ENCODE measurements at places on chromosomes 7 and 10. TPM values are rescaled to one million over a fixed set of nuclear protein-coding genes. Genes with fewer than 3 reads are reported as not detected.

The ATP6V0A4 gene
- 1.6 TPM for polyA plus RNA-seq

The FAM13C gene
- polyA plus RNA-seq = 0.36 TPM

GRCh38 chr7:101537205-101537604, 91.9 kb downstream of the MYL10 start:
- DNase-seq = no peak

DNA sequence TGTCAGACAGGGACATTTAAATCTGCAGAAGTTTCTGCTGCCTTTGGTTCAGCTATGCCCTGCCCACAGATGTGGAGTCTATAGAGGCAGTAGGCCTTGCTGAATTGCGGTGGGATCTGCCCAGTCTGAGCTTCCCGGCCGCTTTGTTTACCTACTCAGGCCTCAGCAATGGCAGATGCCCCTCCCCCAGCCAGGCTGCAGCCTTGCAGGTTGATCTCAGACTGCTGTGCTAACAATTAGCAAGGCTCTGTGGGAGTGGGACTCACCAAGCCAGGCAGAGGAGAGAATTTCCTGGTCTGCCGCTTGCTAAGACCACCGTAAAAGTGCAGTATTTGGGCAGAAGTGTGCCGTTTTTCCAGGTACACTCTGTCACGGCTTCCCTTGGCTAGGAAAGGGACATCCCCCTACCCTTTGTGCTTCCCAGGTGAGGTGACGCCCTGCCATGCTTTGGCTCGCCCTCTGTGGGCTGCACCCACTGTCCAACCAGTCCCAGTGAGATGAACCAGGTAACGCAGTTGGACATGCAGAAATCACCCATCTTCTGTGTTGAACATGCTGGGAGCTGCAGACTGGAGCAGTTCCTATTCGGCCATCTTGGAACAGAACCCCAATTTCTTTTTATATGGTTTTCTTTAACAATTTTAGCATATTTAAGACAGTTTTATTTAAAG, 28.4 kb upstream of the VWDE start:
- DNase-seq = no peak

DNA sequence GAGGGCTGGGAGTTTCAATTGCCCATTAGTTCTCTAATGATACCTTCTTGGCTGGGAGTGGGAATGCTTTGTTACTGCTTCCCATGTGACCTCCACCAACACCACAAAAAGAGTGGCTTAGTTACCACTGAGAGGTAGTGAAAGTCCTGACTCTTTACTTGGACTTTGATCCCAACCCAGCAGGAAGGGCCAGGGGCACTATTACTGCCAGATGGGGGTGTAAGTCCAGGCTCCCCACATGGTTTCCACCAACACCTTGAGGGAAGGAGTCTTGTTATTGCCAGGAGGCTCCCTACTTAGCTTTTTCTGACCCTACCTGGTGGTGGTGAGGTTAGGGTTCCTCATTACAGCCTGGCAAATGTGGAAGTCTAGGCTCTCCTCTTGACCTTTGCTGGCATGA, 11.4 kb downstream of the GGCT start:
- no peak for DNase-seq

- no peak for DNase-seq
These were observed 118.1 kb downstream of the GLRX3 start for GRCh38 chr10:130254243-130254642.

GRCh38 chr10:113610631-113611601, 52.9 kb downstream of the NRAP start:
- peak; percentile 64 for DNase-seq

The GPR37 gene
- 1.5 TPM for polyA plus RNA-seq

DNA sequence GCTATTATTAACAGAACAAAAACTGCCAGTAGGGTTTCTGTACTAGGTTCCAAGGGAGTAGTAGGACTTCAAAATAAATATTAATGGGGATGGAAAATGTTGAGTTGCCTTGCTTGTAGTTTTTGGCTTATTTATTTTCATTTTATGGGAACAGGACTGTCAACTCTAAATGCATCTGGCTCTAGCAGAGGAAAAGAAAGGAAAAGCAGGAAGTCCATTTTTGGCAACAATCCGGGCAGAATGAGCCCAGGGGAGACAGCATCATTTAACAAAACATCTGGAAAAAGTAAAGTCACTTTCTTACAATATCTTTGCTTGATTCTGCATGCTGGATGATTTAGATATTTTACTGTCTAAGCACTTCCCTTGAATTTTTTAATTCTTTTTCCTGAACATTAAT, 69.4 kb downstream of the NOC3L start:
- no peak for DNase-seq

GRCh38 chr7:1227071-1227804, 5.4 kb upstream of the UNCX start:
- no peak for DNase-seq

The CLRN3 gene
- polyA plus RNA-seq = not detected

The PPP1R17 gene
- 1.5 TPM for polyA plus RNA-seq

The RBM17 gene
- 15.7 TPM for polyA plus RNA-seq

GRCh38 chr7:55308186-55308929, 56.8 kb upstream of the LANCL2 start:
- no peak for DNase-seq

GRCh38 chr10:36073796-36074345, 431.8 kb upstream of the FZD8 start:
- no peak for DNase-seq

GRCh38 chr10:117609095-117609795, 66.7 kb downstream of the EMX2 start:
- DNase-seq = no peak

The LIPM gene
- not detected for polyA plus RNA-seq

- DNase-seq = no peak
These were observed 5.7 kb downstream of the C1GALT1 start for GRCh38 chr7:7188091-7188490.

DNA sequence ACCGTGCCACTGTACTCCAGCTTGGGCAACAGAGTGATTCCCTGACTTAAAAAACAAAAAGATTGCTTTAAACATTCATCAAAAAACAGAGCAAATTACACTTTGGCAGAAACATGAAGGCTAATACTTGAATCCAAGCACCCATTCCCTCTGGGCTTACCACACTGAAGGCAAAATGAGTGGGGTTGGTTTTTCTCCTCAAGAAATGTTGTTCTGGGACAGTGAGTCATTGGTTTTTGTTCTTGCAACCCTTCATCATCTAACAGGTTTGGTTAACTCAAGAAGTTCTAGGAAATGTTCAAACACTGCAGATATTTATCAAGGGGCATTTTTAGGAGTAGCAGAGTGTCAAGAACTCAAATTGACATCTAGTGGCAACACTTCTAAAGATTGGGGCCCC, 60.5 kb downstream of the KIAA1217 start:
- DNase-seq = no peak

The PAX4 gene
- 0.11 TPM for polyA plus RNA-seq

The ARPC1B gene
- 115 TPM for polyA plus RNA-seq

GRCh38 chr7:157018997-157019608, 8.6 kb upstream of the MNX1 start:
- DNase-seq = no peak

- DNase-seq = no peak
These were observed 121.9 kb downstream of the PAXIP1 start for GRCh38 chr7:154881026-154881425.

GRCh38 chr7:54722502-54722901, 36.5 kb downstream of the SEC61G start:
- DNase-seq = no peak

DNA sequence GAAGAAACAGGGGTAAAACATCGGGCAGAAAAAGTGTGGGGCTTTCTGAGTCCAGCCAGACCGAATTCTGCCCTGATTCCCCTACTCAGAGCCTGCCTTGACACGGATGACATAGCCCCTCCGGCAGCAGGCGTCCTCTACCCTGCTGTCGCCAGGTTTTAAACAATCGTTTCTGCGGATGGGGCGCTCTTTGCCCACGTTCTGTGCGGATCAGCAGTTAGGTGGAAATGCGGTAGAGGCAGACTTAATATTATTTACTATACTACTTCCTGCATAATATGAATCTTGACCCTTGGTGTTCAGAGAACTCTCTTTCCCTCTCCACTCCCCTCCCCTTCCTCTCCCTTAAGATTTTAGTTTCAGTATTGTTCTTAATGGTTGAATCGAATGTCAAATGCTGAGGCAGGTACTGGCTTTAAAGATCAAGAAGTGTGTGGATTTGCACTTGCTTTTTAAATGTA, 2.4 kb downstream of the GATA3 start:
- no peak for DNase-seq

- DNase-seq = no peak
These were observed 14.0 kb upstream of the PKD1L1 start for GRCh38 chr7:47962262-47962661.

GRCh38 chr10:31490858-31491504, 172.0 kb downstream of the ZEB1 start:
- peak; percentile 49 for DNase-seq

- DNase-seq = peak; percentile 60
These were observed 11.2 kb downstream of the LRIT2 start for GRCh38 chr10:84214046-84214572.

- DNase-seq = no peak
These were observed 43.0 kb upstream of the NAMPT start for GRCh38 chr7:106327538-106328481.

- DNase-seq = no peak
These were observed 12.2 kb upstream of the FEZF1 start for GRCh38 chr7:122316467-122317388.

The ANKRD61 gene
- 0.23 TPM for polyA plus RNA-seq

The STRIP2 gene
- polyA plus RNA-seq = 4.5 TPM

- DNase-seq = no peak
These were observed 42.8 kb upstream of the GNA12 start for GRCh38 chr7:2886900-2887299.

- DNase-seq = no peak
These were observed 90.5 kb upstream of the PAX2 start for GRCh38 chr10:100654782-100655325.

The LOXL4 gene
- polyA plus RNA-seq = 0.27 TPM

The PLAC9 gene
- polyA plus RNA-seq = 12.9 TPM

GRCh38 chr10:73220989-73221388, 26.1 kb downstream of the DNAJC9 start:
- DNase-seq = no peak

DNA sequence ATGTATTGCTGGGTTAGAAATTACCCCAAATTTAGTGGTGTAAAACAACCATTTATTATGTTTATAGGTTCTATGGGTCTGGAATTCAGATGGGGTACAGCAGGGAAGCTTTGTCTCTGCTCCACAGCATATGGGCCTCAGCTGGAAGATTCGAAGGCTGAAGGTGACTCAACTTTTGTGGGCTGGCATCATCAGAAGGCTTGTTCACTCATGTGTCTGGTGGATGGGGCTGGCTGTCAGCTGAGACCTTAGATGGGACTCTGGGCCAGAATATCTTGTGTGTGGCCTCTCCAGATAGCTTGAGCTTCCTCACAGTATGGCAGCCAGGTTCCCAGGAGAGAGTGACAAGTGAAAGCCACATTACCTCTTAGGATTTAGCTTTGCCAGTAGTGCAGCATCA, 45.9 kb downstream of the ZNF503 start:
- no peak for DNase-seq

The SPDYE2B gene
- not detected for polyA plus RNA-seq

All from H1 (cell line).